ENCODE measurements at places on chromosomes 2 and 18. TPM values are rescaled to one million over a fixed set of nuclear protein-coding genes. Genes with fewer than 3 reads are reported as not detected.

DNA sequence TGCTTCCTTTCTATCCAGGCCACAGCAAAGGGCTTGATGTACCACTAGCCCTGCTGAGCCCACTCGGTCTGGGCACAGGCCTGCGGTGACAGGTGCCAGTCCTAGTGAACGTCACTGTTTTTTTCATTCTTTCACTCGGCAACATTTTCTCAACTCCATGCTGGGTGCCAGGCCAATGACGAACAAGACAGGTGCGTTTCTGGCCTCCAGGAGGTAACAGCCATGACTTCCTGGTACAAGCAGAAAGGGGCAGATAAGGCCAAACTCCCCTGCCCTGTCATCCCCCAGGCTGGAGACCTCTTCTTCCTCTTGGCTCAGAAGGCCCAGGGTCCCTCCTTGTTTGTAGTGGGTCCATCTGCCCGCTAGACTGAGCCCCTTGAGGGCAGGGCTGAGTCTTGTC, 55.7 kb upstream of the OTOF start:
- DNase-seq: no peak

GRCh38 chr18:23906658-23907057, 107.9 kb upstream of the TTC39C start:
- DNase-seq: no peak

- DNase-seq: peak; percentile 17
Observed at GRCh38 chr2:223057569-223057968, 5.6 kb downstream of the KCNE4 start.

- no peak for DNase-seq
Observed at GRCh38 chr2:101756266-101756665, 58.8 kb downstream of the MAP4K4 start.

Gene PDE1A
- 45.0 TPM for polyA plus RNA-seq
